Stimulated activated CD8-positive, alpha-beta memory T cell treated with anti-CD3 and anti-CD28 coated beads, Interleukin-4, amount 100 ng/mL, for 1 hour (primary cell): ENCODE measurements at places on chromosomes 2 and 18.

DNA sequence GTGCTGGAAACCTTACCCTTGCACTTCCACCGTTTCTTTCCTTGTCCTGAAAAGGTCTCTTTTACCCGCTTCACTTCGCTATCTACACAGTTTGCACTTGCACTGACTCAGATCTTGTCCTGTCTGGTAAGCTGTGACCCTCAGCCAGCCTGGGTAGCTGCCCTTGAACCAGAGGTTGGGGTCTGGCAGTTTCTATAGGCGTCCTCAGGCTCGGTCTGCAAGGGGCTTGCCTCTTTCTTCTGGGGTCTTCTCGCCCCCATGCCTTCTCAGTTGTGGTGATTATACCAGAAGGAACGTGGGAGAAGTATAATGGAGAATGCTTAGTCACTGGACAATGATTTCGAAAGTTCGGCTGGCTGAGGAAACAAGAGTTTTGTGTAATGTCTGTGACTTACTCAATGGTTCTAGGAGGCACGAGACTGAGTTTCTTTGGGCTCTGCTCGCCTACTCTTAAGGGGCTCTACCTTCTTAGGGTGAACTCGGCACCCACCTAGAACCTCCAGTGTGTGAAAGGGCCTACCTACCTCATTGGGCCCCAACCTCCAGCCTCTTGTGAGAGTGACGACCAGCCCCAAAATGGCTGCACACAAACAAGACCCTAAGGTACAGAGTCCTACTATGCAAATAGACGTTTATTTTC lies 6.9 kb upstream of the STAT1 start:
- no peak for DNase-seq

DNA sequence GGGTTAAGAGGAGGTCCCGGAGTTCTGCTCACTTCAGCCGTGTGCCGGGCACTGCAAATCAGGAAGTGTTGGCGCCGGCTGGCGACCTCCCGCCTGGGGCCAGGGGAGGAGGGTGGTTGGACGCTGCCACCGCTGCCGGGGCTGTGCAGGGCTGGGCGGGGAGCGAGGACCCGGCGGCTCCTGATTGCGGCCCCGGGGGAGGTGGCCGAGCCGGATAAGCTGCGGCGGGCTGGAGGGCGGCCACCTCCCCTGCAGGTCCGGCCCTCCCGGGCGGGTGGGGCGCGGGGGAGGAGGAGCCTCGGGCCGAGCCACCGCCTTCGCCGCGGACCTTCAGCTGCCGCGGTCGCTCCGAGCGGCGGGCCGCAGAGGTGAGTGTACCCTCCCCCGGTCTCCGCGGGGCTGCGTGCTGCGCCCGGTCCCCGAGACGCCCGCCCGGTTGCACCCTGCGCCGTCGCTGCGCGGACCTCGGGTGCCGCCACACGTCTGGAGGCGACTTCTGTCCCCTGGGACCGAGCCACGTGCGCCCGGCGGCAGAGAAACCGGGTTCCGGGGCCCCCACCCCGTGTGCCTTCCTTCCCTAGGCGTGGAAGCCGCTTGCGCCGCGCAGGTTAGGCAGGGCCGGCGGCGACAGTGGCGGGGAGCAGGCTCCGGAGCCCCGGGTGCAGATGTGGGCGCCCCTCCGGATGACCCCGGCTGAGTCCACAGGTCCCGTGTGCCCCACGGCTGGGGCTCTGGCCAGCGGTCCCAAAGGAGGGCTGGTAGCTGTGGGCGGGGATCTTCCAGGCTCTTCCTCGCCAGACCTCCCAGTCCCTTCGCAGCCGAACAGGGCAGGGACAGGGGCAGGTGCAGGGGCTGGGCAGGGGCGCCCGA lies at the start of gene STEAP3:
Gene STEAP3, plus strand, starts transcription at position 314 of the 870 bp plus-strand sequence. CDS start 7,179 bp downstream, outside the sequence.
- no peak for DNase-seq

- DNase-seq = no peak
These were observed 1.7 kb upstream of the FOSL2 start for GRCh38 chr2:28390746-28391563.

- no peak for DNase-seq
These were observed 9.0 kb upstream of the CIB4 start for GRCh38 chr2:26649992-26650712.

GRCh38 chr18:63303547-63303946 lies 16.0 kb downstream of the BCL2 start:
- DNase-seq = no peak

- no peak for DNase-seq
These were observed 26.4 kb upstream of the ATP5MC3 start for GRCh38 chr2:175207741-175208438.

- DNase-seq = no peak
These were observed 28.0 kb upstream of the SMIM21 start for GRCh38 chr18:75455249-75456198.

DNA sequence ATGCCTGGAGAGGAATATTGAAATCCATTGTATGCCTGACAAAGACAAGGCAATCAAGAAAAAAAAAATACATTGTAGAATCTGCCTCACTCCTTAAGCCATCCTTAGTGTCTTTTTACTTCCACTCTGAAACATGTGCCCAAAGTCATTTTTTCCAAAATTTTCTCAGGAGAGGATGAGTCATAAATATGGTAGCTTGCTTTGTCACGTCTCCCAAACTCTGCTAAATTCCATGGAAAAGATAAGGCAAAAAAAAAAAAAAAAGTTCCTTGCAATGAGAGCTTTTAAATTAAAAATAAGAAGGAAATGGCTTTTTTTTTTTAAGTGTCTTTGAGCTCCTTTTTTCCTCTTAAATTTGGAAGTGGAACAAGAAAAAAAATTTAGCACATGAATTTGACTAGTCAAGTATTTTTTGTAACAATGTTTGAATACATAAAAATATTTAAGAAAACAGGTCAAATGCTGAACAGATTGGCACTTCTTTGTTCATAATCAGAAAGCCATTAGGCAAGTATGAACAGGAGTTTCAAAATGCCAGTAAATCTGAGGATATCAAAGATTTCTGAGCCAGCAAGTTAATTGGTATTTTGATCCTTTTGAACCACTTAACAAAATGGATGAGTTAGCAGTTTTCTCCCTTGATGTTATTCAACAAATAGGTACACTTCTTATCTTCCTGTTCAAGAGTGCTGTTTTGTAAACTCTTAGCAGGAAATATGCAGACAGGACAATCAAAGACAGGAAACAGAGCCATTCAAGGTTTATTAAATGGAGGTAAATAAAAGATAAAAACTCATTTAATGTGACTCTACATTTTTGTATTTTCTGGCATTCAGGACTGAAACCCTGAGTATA lies 247.3 kb upstream of the SP5 start:
- no peak for DNase-seq

DNA sequence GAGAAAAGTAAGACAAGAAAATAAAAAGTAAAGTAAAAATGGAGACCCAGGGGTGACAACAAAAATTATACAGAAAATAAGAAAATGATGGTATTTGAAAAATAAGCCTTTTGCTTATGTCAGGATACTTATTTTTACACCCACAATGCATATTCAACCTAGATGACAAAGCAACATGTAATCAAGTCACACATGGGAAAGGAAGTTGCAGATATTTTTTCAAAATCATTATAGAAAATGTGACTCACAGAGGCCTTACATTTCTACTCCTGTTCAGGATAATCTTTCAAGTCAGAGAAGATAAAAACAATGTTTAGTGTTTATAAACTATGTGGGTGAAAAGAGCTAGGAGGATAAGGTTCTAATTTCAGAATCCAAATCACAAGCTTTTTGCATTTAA lies 275.3 kb upstream of the UBE2E3 start:
- DNase-seq = no peak

DNA sequence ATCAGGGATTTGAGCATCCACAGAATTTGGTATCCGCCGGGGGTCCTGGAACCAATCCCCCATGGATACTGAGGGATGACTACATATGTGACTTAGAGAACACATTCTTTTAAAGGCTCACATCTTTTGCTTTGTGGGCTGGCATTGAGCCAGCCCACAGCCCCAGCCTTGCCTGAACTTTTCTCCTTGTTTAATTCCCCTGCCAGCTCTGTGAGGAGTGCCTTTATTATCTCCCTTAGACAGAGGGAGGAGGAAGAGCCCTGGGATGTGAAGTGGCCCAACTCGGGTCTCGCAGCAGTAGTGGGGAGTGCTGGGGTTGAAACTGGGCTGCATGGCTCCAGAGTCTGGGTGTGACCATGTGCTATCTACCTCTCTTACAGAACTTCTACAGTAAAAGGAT lies 7.6 kb downstream of the TTC39C start:
- DNase-seq = no peak

DNA sequence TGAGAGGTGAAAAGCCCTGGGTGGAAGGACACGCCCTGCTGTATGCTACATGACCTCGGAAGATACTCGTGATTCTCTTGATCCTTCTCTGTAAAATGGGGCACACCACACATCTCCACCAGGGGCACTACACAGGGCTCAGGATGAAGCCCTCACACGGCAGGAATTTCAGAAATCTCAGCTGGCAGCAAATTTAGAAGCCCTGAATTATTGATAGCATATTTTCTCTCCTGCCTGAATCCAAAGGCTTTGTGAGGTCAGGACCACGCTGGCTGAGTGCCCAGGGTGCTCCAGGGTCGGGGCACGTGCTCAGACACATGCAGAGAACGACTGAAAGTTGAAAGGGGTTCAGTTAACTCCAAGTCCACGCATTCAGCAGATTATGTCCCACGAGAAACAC lies 42.1 kb upstream of the GALR1 start:
- peak; percentile 25 for DNase-seq

GRCh38 chr2:230557065-230557464 lies 141.1 kb downstream of the SP100 start:
- DNase-seq = no peak

GRCh38 chr18:22559414-22560274 lies 141.9 kb upstream of the CTAGE1 start:
- no peak for DNase-seq

DNA sequence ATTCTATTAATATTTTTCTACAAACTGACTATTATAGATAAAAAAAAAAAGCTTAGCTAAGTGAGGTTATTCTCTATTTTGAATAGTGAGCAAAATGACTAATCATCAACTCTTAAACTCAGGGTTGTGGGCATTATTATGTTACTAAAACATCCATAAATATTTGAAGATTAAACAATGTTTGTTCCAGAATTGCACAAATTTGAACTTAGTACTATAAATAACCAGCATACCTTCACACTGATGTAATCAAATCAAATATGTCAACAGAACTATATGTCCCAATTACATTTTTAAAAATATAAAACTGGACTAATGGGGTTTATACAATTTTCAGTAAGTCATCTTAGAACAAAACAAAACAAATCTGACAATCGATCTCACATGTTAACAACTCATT lies 800.9 kb downstream of the LRP1B start:
- DNase-seq = no peak

DNA sequence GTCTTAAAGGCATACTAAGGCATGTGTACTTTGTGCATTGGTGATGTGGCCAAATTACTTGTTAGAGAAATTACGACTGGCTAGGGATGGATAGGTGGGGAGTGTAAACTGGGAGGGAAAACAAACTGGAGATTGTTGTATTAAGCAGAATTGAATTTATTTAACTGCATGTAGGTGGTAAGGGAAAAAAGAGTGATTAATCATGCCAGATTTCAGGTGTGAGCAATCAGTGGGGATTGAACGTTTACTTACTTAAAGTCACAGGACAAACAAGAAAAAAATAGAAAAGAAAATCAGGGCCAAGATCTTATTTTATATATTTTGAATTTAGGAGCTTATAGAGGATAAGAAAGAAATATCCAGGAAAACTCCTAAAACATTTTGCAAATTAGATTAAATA lies 88.6 kb downstream of the GULP1 start:
- DNase-seq = no peak

DNA sequence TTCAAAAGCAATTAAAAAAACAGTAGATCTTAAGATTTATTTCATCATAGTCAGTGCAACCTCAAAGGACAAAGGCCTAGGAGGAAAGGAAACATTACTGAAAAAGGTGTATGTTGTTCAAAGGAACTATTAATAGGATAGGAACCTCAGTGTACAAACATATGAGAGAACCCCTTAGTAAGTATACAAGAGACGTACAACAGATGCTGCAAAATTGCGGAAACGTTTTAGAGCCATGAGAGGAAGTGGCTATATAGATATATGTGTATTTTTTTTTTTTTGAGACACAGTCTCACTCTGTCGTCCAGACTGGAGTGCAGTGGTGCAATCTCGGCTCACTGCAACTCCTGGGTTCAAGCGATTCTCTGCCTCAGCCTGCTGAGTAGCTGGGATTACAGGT lies 22.2 kb downstream of the PIK3C3 start:
- no peak for DNase-seq

DNA sequence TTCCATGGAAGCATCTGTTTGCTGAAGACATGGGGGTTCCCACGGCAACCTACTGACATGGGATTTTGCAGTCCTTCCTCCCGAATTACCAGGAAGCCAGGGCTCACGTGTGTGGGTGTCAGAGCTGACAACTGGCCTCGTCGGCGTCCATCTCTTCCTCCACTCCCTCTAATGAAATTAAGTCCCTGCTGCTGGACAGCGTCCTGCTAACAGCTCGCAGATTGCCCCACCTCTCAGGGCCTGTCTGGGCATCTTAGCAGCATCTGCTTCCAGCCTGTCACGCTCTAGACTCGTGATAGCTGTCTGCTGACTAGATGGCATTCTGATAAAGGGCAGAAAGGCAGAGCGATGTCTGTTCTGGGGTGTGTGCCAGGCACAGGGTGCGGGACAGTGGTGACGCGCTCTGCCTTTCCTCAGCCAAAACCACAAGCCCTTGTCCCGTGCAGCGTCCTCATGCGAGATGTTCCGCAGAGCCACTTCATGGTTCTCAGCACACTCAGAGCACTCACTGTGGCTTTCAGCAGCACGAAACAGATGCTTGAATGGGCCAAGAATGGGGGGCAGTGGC lies 161.1 kb downstream of the ARL4C start:
- peak; percentile 16 for DNase-seq

- no peak for DNase-seq
These were observed at the start of gene TSHZ1 for GRCh38 chr18:75210274-75211001. TSHZ1 (plus strand) TSS chr18:75210797; CDS start chr18:75211877, 1,080 bp downstream.

DNA sequence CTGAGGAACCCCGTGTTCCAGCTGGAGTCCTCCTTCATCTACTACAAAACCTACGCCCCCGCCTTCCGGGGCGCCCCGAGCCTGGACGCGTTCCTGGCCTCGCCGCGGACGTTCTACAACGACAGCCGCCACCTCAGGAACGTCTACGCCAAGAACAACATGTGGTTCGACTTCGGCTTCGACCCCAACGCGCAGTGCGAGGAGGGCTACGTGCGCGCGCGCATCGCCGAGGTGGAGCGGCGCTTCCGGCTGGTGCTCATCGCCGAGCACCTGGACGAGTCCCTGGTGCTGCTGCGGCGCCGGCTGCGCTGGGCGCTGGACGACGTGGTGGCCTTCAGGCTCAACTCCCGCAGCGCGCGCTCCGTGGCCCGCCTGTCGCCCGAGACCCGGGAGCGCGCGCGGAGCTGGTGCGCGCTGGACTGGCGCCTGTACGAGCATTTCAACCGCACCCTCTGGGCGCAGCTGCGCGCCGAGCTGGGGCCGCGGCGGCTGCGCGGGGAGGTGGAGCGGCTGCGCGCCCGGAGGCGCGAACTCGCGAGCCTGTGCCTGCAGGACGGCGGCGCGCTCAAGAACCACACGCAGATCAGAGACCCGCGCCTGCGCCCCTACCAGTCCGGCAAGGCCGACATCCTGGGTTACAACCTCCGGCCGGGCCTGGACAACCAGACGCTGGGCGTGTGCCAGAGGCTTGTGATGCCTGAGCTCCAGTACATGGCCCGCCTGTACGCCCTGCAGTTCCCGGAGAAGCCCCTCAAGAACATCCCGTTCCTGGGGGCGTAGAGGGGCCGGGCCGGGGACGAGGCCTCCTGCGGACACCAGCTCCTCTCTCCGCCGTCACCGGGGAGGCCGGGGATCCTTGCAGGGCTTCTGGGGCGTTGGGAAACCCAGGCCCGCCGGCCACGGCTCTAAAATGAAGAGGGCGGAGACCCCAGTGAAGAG lies 5.3 kb upstream of the NEU4 start:
- DNase-seq = no peak
